Activated T-helper 9 cell treated with anti-CD3 and anti-CD28 coated beads, Interleukin-2, amount 50 U/mL, for 16 hours (primary cell): ENCODE measurements at places on chromosomes 3 and 15.

DNA sequence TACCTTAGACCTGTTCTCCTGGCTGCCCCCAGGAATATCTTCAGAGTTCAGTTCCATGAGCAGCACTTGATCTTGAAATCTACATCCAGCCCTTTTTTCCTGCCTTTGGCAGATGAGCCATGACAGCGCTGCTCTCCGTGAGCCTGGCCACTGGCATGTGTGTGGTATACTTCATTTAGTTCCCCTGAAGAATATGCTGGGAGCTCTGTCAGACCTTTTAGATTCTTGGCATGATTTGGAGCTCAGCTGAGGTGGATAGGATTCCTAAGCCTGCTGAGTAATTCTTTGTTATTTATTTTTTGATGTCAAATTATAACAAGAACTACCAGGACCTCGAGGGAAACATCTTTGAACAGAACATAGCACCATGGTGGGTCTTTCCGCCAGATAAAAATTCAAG is 121.7 kb downstream of the EDEM1 start:
- no peak for DNase-seq

GRCh38 chr3:110773413-110773954 is 298.1 kb upstream of the NECTIN3 start:
- DNase-seq, result no peak

- DNase-seq, result no peak
These were observed 86.6 kb upstream of the ADAMTSL3 start for GRCh38 chr15:83567318-83567717.

DNA sequence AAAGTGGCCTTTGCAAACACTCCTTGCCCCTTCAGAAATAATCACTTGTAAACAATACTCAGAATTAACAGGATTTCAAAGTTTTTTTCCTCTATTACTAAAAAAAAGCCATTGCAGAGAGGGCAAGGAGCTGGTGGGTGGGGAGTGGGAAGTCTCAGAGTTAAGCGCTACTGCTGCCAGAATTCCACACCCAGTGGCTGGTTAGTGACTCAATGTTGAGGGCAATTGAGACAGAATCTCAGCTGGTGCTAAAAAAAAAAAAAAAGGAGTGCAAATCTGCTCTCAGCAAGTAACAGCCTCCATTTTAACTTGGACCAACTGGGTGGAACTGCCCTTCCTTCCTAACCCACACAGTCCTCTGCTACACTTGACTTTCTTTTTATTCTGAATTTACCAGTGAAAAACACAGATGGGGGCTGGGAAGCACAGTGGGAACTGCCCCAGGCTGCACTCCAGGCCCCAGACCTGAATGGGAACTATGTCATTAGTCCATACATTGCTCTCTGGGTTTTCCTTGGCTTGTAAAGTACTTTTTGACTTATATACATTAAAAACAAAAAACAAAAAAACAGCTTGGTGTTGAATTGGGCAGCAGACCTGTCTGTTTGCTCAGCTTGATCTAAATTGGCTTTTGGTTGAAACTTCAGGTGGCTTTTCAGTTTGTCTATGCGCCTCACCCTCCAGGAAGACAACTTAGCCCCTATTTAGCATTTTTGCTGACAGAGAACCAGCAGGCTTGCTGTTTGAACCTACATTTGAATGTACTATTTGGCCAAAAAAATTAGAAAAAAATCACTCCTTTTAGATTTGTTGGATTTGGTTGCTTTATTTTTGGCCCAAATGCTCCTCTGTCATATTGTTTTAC is 357.8 kb upstream of the TBL1XR1 start:
- DNase-seq, result no peak

DNA sequence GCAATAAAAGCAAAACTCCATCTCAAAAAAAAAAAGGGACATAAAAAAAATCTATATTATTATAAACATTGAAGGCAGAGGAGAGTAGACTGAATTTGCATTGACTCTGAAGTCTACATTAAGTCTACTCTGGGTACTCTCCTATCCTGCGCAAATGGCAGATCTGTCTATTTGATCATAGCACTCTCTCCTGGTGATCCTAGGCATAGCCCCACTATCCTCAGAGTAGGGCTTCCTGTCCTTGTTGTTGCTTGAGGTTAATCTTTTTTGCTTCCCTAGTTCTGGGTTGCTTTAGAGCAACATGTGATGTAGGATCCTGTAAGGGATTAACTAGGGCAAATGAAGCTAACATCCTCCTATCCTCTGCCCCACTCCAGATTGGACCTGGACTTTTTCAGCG is 82.1 kb upstream of the LRRFIP2 start:
- DNase-seq, result no peak

DNA sequence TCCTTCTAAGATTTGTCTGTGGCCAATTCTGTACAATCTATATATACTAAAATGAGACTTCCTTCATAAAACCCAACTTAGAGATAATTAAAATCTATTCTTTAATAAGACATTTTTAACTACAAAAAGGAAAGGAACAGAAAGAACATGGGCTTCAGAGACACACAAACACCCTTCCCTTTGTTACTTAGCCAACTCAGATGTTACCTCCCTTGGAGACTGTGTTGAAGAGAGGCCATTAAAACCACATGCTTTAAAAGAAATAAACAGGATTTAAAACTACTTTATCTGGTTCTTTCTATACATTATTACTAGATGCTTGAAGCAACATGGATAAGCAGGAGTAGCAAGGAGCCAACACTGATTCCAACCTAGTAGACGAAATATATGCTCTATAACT is 42.0 kb downstream of the LRRFIP2 start:
- no peak for DNase-seq

- DNase-seq, result no peak
These were observed 108.3 kb downstream of the SEMA5B start for GRCh38 chr3:122919291-122919610.

DNA sequence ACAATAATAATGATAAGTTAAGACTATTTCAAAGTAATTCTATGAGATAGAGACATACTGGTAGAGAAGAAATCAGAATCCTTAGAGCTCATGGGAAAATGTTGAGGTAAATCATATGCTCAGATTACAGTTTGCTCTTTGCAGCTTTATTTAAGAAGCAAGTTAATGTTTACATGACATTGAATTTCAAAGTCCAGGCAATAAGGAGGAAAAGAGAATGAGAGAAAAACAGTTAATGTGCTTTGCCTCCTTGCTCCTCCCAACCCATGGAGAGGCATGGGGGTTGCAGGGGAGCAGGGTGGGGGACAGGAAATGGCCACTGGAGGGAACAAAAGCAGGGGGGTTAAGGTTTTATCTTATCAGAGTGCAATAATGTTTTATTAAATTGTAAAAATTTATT is 42.2 kb upstream of the ZBTB38 start:
- no peak for DNase-seq

DNA sequence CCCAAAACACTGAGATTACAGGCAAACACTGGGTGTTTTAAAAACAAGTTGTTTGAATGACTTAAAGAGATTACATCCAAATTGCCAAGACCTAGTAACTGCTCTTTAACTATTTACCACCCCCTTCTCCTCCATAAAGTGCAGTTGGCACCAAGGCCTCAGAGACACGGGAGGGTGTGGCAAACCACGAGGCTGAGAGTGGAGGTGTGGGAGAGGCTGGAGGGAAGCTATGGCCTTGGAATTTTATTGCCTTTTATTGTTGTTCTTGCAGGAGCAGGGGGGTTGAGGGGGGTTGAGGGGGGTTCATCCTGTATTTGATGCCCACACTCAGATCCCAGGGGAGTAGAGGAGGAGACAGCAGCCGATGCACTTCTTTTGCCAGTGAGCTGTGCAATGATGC is 75.9 kb upstream of the CTDSPL start:
- DNase-seq, result no peak

- DNase-seq, result no peak
These were observed 591.6 kb upstream of the AGTR1 start for GRCh38 chr3:148106062-148106461.

GRCh38 chr15:39517122-39517855 is 63.6 kb upstream of the THBS1 start:
- no peak for DNase-seq

DNA sequence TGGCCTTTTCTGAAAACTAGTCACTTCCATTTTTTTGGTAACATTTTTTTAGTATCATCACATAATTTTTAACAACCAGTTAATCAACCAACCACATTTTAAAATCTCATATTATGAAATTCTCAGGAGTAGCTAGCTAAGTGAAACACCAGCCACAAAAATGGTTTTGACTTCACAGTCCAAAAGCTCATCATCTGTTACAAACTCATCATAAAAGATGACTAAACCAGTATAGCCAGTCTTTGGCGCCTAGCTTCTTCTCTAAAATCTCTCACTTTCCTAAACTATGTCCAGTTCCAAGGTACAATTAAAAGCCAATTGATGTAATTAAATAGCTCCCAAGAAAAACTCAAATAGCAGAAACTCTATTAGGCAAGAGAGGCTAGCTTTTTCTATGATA is 88.2 kb upstream of the ZNF385D start:
- DNase-seq, result no peak

- DNase-seq, result no peak
These were observed 35.4 kb upstream of the TCF12 start for GRCh38 chr15:56883088-56883487.

DNA sequence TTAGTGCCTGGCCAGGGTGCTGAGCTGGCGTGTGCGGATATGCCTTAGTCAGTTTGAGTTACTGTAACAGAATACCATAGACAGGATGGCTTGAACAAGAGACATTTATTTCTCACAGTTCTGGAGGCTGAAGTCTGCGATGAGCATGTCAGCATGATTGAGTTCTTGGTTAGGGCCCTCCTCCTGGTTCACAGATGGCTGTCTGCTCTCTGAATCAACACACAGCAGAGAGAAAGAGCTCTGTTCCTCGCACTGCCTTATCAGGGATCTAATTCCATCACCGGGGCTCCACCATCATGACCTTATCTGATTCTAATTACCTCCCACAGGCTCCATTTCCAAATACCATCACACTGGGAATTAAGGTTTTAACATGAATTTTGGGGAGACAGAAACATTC is 386.6 kb upstream of the DPH6 start:
- no peak for DNase-seq

DNA sequence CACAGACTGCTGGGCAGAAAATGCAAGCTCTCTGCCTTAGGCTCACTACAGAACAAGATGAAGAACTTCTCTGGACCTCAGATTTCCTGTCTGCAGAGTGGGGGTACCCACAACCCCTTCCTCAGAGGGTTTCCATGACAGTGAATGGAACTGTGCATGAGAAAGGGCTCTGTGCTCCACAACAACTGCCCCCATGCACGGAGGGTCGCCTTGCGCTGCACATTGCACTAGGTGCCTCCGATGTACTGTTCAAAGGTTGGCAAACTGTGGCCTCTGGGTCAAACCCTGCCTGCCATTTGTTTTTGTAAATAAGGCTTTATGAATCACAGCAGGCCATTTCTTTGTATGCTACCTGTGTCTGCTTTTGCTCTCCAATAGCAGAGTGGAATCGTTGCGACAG is 172.0 kb downstream of the RAB11A start:
- DNase-seq, result no peak

- no peak for DNase-seq
These were observed 320.3 kb upstream of the SATB1 start for GRCh38 chr3:18745472-18745871.

GRCh38 chr15:91784973-91785709 is 68.4 kb upstream of the SLCO3A1 start:
- no peak for DNase-seq

DNA sequence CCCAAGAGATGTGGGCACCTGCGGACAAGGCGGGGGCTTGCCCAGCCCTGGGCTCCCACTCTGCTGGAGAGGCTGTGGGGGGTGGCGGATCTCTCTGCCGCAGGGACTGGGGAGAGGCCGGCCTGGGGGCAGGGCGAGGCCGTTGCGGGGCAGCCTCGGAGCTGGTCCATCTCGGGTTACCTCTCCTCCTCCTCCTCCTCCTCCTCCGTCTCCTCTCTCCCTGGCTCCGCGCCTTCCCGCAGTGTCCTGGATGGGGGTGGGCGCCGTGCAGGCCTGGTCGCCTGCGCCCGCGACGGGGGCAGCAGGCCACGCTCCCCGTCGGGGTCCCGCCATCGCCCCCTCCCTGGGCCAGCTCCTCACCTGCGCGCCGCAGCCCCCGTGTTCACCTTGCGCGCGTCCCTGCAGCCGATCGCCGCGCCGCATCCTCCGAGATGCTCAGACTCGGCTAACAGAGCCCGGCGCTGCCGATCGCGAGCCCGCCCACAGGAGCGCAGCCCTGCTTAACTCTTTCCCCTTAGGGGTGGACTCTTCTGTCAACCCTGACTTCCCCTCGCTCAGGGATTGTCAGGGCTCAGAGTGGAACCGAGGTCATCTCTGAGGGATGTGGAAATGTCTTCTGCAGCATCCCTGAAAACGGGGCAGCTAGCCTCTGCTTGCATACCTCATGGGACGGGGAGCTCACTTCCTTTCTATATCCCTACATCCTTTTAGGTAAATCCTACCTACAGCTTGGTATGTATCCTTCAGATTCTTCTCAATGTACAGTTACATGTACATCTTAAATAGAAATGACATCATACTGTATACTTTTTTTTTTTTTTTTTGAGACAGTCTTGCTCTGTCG is at the start of gene PRRT3:
PRRT3 (minus strand) TSS at position 447 of the 844 bp plus-strand sequence. CDS start 2,293 bp downstream, outside the sequence.
- peak; percentile 42 for DNase-seq

DNA sequence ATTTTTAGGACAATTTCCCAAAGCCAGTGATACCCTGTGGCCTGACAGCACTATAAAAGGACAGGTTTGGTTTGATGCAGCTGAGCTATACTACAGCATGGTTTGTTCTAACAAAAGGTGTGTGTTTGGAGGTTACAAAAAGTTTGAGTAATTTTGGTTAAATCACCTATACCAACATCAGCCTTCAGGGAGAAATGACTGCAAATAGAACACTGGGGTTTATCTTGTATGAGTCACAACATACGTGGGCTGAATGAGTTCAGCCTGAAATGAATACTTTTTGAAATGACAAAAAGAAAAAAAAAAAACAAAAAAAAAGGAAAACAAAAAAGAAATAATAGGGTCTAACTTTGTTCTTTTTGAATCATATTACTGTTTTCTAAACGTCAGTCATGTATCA is 345.7 kb downstream of the CNTN3 start:
- no peak for DNase-seq

DNA sequence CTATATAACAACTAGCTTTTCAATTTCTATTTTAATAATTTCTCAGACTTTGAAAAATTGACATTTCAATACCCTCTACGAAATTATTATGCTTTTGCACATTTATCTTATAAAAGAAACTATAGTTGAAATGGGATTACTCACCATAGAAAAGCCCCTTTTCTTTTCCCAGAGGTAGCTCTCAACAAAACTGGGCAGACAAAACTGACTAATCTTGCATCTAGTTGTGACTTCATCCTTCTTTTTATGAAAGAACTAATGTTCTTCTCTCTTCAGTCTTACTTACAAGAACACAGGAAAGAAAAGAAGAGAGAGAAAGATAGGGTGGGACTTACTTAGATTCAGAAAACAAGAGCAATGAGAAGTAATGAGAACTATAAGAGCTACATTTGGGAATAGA is 61.0 kb downstream of the GPR160 start:
- DNase-seq, result no peak

DNA sequence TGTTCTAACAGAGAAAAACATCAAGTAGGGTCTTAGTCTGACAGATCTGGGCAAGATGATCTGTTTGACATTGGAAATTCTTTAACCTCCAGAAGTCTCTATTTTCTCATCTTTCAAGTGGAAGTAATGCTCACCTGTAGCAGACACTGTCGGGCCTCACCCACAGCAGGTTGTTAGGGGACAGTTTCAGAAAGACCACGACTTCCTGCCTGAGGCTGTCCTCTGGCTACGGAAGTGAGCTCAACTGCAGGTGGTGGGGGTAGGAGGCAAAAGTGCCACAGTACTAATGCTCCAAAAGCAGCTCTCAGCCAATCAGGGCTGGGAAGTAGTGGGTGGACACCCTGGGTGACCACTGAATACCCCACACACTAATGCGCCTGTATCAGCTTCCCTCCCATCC is 111.4 kb upstream of the TOPAZ1 start:
- no peak for DNase-seq

GRCh38 chr15:59299929-59300617 is 72.6 kb downstream of the MYO1E start:
- peak; percentile 50 for DNase-seq

- no peak for DNase-seq
These were observed 22.8 kb downstream of the MYO1E start for GRCh38 chr15:59349680-59350420.
